ENCODE measurements at places on chromosomes 2 and 18. TPM values are rescaled to one million over a fixed set of nuclear protein-coding genes. Genes with fewer than 3 reads are reported as not detected.

DNA sequence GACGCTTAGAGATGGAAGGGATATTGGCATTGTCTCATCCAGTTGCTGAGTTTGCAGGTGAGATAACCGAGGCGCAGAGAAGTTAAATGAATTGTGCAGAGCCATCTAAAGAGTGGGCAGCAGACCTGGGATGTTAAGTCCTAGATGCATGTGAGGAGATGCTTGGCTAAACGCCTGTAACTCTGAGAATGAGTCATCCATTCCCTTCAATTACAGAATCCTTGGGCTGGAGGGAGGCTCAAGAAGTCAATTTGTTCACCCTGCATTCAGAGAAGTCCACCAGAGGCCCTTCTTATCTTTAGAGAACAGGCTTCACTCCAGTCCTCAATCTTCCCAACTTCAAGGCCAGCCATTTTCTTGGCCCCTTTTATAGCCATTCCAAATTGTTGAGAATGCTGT lies 1.6 kb downstream of the EHD3 start:
- no peak for DNase-seq

- no peak for DNase-seq
Observed at GRCh38 chr18:46335534-46336101, 231.4 kb downstream of the HAUS1 start.

DNA sequence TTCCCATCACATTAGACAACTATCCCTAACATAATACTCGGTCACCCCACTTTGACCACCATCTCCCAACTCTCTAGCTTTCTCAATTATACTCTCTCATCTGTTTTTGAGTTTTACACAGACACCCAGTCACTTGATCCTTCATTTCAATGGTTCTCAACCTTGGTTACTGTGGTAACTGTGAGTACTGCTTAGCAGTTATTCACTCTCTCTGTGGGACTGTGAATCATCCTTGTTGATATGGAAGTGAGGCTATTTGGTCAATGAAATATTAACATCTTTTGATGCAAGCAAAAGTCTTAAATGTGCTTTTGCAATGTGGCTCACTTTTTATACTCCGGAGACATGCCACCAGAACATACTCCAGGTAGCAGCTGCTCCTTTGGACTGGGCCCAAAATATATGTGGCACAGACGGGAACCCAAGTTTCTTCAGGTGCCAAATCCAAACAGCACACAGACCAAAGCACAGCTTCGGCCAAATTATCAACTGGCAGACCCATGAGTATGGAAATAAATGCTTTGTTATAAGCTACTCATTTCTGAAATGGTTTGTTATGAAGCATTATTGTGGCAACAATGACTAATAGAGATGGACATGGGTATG lies 75.0 kb upstream of the SLC25A52 start:
- no peak for DNase-seq

- DNase-seq, result no peak
Observed at GRCh38 chr2:111983478-111984212, 71.4 kb upstream of the TMEM87B start.

DNA sequence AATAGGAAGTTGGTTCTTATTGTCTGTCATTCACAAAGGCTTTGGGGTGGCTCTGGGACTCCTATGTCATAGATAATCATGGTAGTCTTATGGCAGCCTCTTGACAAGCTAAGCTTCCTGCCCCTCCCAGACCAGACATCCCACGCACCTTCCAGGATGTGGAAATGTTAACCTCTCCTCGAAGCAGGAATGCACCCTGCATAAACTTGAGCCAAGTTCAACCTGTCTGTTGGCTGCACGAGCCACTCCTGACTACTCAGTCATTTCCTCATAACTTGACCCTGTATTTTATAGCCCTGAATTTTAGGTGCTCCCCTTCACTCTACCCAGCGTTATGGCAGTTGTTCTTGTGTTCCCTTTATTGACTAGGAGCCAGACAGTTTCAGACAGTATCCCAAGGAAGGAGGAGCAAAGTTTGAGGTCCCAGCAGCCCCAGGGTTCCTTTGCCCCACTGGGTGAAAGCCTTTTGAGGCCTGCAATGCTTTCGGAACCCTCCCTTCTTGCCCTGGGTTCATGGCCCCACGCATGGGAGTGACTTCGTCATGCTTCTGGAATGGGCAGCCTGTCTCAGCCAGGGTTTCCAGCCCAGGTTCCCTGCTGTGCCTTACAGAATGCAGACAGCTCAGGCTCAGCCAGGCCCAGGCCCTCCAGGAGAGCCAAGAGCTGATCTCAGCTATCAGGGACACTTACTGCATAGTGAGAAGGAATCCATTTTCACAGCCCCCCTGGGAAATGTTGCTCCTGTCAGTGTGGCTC lies 15.6 kb upstream of the INO80C start:
- DNase-seq, result no peak

- no peak for DNase-seq
Observed at GRCh38 chr2:241195506-241196130, 7.1 kb downstream of the ANO7 start.

DNA sequence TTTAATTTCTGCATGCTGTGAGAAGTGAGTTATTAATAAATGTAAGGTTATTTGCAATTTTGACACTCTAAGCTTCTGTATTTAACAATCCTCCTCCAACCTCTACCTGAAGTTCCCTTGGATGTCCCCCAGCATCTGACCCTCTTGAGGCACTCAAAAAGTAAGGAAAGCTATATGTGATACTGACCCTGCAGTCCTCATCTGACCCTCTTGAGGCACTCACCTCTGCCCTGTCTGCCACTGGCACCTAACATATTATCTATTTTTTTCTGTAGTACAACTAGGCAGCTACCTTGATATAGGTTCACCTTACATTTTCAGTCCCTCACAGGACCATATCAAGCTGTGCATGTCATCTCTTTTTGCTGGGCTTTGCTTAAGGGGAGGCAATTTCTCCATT lies 583.4 kb upstream of the PKDCC start:
- DNase-seq, result no peak

DNA sequence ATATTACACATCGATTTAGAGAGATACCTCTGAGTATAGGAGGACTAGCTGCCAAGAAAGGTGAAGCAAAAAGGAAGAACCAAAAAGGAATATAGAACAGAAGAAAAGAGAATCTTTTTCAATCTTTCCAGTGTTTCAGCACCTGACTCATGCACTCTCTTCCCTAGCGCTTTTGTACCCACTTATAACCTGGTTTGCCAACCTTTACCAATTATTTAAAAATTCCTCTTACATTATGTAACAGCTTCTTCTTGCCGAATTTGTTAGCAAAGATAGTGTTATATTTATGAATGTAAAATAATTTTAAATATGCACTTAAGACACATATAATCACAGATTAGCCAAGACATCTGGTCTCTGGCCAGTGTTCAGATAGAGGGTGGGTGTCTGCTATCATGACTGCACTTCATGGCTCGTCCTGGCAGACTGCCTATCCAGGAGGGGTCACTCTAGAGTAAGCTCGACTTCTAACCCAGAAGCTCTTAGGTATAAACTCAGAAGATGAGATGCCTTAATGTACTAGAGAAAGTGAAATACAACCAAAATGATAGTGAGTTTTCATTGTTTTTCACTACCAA lies 122.9 kb downstream of the ATAD2B start:
- DNase-seq, result peak; percentile 4

DNA sequence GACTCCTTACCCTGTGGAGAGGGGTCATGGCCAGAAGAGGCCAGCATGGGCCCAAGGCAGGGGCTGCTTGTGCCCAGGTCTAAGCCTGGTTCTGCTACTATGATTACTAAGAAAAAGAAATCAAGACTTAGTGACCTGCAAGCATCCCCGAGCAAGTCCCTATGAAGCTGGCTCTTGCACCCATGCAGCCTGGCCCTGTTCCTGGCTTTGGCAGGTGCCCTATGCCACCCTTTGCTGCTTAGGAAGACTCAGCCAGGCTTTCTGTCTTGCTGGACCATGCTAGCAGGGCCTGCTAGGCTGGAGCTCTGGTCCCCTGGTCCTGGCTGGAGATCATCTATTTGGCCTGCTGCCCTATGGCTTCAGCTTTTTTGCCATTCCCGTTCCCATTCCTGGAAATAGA lies 309.4 kb upstream of the EPAS1 start:
- no peak for DNase-seq

GRCh38 chr2:207630491-207630890 lies 5.3 kb upstream of the METTL21A start:
- no peak for DNase-seq

DNA sequence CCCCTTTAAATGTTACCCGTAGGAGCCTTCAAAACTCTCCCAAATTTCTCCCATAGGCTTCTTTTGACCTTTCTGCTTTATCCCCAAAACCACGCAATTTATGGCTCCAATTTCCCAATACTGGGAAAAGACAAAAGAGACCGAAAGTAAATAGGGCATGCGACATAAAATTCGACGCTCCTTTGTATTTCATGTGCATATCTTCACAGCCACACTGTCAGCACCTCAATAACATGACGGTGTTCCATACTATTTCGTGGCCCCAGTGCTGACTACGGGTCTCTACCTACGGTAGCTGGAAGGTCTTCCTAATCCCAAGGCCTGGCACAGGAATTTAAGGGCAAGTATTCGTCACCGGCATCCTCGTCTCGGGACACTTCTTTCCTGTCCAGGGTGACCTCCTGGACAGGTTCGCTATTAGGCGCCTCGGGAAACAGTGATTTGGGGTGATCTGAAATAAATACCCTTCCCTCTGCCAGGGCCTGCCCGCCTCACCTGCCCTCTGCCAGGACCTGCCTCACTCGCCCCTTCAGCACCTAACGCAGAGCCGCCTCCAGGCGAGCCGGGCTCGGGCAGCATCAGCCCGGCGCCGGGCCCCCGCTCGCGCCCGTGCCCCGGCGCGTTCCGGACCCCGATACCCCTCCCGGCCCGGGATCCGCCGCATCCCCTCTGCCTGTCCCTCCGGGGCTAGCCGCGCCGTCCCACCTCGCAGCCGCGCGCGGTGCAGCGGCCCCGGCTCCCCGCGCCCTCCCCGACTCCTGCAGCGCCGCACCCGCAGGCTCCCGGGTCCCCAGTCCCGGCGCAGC lies 680 bp downstream of the DTNB start:
- DNase-seq, result peak; percentile 82

GRCh38 chr2:11147263-11147662 lies 8.0 kb upstream of the SLC66A3 start:
- DNase-seq, result no peak

- DNase-seq, result peak; percentile 66
Observed at GRCh38 chr2:181953881-181954537, 31.6 kb upstream of the PPP1R1C start.

- peak; percentile 29 for DNase-seq
Observed at GRCh38 chr2:46394649-46395510, 84.5 kb upstream of the TMEM247 start.

DNA sequence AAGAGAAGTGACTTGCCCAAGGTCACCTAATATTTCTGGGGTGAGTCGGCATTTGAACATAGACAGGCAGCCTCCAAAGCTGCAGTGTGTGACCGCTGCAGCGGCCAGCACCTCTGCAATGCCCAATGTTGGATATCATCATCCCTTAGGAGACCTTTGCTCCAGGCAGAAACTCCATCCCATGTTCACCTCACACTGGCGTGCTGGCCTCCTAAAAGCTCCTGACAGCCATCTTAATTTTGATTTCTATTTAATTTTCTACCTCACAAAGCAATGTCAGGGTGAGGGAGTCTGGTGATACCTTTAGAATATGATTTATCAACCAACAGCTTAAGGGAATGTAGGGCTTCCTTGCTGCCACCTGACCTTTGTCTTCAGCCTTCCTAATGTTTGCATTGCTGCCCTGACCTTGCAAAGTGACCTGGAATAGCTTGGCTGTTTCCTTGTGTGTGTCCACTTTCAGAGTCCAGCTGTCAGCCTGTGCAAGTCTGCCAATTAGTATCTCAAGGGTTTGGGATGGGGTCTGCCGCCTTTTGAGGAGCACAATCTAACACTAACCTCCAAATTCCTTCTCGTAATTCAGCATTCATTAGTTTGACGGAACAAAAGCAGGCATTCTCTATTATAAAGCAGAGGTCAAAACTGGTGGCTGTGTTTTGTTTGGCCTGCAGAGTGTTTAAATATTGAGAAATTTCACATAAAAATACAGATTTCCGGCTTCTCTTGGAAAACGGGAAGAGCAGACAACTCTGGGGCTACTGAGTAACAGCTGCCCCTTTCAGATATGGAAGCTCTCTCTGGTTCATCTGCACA lies 127.6 kb downstream of the PLEKHM3 start:
- no peak for DNase-seq

- peak; percentile 85 for DNase-seq
Observed at GRCh38 chr2:96556441-96557330, 20.1 kb downstream of the ARID5A start.

DNA sequence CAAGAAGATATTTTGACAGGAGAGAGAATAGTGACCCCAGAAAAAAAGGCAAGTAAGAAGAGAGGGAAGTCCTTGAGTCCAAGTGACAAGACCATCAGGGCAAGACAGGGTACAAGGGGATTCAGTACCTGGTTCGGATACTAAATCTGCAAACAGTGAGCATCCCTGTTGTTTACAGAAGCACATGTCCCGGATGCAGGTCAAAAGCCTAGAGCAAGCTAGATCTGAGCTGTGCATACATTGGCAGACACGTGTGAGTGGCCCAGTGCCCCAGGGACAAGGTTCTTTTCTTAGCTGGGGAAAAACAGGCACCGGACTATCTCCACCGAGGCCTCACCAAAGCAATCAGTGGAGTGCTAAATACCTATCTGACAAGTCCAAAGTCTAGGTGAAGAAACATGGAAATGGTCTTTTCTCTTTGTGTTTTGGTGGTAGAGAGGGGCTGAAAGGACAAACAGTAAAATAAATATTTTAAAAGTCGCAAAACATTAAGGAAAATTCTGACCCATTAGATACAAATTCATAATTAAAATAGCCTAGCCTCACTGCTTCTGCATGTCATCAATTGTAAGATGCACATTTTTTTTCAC lies 165.2 kb downstream of the SUCLG1 start:
- no peak for DNase-seq

DNA sequence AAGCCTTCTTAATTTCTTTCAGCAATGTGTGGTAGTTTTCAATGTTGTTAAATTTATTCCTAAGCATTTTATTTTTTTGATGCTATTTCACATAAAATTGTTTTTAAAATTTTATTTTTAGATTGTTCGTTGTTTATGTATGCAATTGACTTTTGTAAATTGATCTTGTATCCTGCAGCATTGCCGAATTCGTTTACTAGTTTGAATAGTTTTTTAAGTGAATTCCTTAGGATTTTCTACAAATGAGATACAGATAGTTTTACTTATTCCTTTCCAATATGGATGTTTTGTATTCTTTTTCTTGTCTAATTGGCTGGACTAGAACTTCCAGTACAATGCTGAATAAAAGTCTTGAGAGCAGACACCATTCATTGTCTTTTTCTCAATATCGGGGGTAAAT lies 55.6 kb downstream of the QPCT start:
- no peak for DNase-seq

The DNAJC5G gene
- not detected for total RNA-seq

The GALNT5 gene
- not detected for total RNA-seq

The C2orf78 gene
- not detected for total RNA-seq

The C18orf32 gene
- total RNA-seq, result 28.7 TPM

The CHRNG gene
- not detected for total RNA-seq

The UGT1A4 gene
- total RNA-seq, result not detected

All from activated T-cell treated with anti-CD3 and anti-CD28 coated beads, Interleukin-2, amount 50 U/mL, for 72 hours (primary cell).